Neural progenitor cell (in vitro differentiated cells): ENCODE measurements at places on chromosomes 16 and 17. TPM values are rescaled to one million over a fixed set of nuclear protein-coding genes. Genes with fewer than 3 reads are reported as not detected.
A peak's percentile ranks its signal among the peaks of the same experiment; 100 is the strongest.

- DNase-seq, result no peak
Observed at GRCh38 chr16:86446279-86446678, 64.0 kb upstream of the FOXF1 start.

The HAP1 gene
- 0.45 and 1.7 TPM in 2 replicates for total RNA-seq

- DNase-seq, result no peak
Observed at GRCh38 chr17:39318636-39319035, 82.8 kb downstream of the FBXL20 start.

DNA sequence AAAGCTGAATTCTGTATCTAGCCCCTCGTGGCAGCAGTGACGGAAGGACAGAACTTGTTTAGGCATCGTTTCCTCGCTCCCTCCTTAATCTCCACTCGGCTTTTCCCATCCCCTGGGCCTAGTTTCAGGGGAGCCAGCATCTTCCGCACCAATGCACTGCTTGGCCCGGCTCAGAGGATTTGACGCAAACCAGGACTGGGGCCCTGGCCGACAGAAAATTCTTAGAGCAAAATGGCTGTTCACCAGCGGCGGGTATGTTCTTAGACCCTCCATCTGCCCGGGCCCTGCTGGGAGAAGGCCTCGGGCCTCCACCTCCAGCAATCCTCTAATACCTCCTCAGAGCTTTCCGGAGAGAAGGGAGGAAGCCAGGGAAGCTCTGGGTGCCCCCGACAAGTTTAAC, 54.6 kb downstream of the TBC1D16 start:
- peak; percentile 59 for DNase-seq

The EVPLL gene
- total RNA-seq, result not detected in 2 replicates

GRCh38 chr17:62876673-62877405, 68.7 kb upstream of the MARCHF10 start:
- DNase-seq, result no peak

- DNase-seq, result no peak
Observed at GRCh38 chr16:15897834-15898254, 9.4 kb upstream of the CEP20 start.

DNA sequence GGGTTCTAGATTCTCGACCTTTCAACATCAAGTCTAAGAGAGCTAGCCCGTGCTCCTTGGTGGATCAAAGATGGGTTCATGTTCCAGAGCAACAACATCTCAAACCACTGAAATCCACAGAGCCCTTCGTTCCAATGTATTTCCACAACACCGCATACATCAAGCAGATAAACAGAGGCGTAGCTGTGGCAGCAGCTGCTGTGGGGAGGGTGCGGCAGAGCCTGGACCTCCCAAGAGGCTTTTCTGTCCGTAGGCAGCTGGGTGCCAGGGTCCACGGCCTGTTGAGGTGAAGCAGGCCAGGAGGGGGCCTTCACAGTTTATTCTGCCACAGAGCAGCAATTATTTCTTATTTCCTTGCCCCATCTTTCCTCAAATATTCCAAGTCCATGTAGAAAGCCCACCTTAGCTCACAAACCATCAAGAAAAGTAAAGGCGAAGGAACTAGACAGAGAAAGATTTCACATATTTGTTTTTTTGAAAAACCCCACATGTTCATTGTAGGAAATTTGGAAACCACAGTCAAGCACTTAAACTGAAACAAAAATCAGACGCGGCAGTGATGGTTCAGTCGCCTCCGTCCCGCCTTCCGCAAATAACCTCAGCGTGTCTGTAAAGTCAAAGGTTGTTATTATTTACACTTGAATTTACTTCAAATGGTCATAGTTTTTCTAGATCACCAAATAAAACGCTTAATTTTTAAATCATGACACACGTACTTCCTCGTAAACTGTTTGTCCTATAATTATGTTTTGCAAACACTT, 144.6 kb upstream of the FOXF1 start:
- DNase-seq, result no peak

The NR1D1 gene
- total RNA-seq, result 0.24 and 0.87 TPM in 2 replicates

GRCh38 chr17:17725011-17725751, 43.9 kb downstream of the RAI1 start:
- peak; percentile 84 for DNase-seq

DNA sequence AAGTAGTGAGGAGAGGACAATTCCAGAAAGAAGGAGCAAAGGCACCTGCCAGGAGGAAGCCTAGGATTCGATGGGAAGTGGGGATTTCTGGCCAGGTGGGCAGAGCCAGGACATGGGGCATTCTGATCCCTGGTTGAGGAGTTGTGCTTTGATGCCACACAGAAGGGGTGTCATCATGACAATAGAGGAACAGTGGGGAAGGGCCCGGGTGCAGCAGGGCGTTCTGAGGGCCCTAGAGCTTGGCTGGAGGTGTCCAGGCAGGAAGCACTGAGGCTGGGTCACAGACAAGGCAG, 4.3 kb downstream of the EVPLL start:
- DNase-seq, result no peak

The BAIAP3 gene
- total RNA-seq, result 0.34 and 4.0 TPM in 2 replicates

- DNase-seq, result no peak
Observed at GRCh38 chr16:62700426-62701294, 664.4 kb upstream of the CDH8 start.

DNA sequence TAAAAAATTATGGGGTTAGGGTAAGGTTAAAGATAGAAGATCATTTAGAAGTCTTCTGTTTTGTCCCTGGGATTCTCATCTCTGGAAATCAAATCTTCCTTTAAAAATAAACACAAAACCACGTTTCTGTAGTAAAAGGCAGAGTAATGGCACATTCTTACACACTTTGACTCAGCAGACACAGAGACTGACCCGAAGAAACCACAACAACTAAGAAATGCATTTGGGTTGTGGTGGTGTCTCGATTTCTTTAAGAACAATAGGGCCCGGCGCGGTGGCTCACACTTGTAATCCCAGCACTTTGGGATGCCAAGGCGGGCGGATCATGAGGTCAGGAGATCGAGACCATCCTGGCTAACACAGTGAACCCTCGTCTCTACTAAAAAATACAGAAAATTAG, 54.9 kb upstream of the MYH10 start:
- no peak for DNase-seq

GRCh38 chr17:72671016-72671415, 421.5 kb downstream of the SLC39A11 start:
- no peak for DNase-seq

DNA sequence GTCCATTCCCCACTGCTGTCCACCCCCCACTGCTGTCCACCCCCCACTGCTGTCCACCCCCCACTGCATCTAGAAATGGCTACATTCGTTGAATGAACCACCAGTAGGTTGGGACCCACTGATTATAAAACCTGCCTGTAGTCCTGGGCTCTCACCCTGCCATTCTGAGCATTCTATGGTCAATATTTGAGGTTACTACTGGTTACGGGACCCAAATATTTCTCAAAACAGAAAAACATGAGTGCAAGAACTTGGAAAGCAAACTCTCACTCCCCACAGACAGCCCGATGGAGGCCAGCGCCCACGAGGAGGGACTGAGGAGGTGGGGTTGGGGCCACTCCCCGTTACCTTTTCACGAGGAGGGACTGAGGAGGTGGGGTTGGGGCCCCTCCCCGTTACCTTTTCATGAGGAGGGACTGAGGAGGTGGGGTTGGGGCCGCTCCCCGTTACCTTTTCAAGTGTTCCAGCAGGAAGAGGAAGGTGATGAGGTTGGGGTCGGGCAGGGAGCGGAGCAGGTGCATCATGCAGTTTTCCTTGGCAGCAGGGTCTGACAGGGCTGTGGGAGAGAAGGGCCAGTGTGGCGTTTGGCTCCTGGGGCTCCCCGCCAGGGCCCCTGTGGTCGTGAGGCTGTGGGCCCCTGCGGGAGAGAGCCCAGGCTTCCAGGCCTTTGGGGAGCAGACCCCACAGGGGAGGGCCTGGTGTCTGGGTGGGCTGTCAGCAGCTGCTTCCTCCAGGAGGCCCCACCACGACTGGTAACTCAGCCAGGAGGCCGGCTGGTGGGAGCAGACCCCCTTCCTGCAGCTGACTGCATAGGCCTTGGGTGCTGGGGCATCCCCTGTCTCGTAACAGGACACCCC, 12.5 kb downstream of the TIMM22 start:
- no peak for DNase-seq

- DNase-seq, result no peak
Observed at GRCh38 chr16:85250147-85250463, 137.8 kb upstream of the CIBAR2 start.

The NTN1 gene
- 0.45 and 2.4 TPM in 2 replicates for total RNA-seq

DNA sequence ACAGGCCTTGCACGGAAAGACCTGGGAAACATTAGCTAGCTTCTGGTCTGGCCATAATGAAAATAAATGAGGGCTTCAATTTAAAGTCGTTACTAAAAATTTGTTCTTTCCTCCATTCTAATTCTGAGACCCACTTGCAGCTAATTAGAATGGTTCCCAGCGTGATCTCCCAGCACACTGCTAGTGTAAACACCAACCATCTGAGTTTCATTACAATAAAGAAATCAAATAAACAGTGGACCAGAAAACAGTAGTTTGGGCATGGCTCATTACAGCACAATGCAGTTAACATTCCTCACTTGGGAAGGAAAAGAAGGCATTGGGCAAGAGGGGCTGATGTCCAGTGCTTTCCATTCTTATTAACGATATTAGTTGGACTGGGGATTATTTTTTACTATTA, 410.9 kb upstream of the SOX9 start:
- peak; percentile 17 for DNase-seq

GRCh38 chr17:73933871-73934270, 269.6 kb upstream of the RPL38 start:
- DNase-seq, result no peak

The CDH5 gene
- 0.25 TPM in 1 of 2 replicates, not detected in the other for total RNA-seq

DNA sequence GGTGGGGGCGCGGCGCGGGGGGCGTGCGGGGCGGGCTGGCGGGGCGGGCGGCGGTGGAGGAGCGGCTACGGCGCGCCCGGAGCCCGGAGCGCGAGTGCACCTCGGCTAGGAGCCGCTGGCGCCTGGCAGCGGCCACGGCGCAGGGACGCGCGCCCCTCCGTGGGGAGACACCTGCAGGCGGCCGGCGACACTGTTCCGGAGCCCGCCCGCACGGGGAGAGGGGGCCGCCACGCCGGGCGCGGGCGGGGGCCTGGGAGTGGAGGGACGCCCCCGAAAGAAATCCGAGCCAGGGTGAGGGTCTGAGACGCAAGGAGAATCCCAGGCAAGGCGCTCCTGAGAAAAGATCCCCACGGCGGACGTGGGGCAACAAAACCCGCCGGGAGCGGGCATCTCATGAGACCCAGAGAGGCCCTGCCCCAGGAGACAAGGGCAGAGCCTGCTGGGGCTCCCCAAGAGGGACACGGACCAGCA, at the start of gene GSG1L:
TSS of gene GSG1L (minus strand) at position 124 of the 471 bp plus-strand sequence. CDS start 290 bp downstream, outside the sequence.
- DNase-seq, result peak; percentile 67

DNA sequence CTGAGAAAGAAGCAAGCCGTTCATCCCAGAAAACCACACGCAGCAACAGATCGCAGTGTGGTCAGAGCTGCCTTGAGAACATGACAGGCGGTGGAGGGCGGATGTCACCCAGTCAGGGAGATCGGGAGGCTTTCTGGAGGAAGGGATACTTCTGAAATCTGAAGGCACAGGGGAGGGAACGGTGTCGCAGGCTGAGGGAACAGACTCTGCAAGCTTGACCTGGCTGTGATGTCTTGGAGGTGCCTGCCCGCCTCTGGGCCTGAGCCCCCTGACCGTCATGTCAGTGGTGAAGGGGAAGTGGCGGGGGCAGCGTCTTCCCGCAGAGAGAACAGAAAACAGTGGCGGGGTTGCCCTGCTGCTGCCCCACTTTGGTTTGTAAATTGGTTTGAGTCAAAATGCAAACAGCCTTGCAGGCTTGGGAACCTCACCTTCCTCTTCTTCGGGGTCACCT, 8.1 kb upstream of the ATP2A3 start:
- no peak for DNase-seq

DNA sequence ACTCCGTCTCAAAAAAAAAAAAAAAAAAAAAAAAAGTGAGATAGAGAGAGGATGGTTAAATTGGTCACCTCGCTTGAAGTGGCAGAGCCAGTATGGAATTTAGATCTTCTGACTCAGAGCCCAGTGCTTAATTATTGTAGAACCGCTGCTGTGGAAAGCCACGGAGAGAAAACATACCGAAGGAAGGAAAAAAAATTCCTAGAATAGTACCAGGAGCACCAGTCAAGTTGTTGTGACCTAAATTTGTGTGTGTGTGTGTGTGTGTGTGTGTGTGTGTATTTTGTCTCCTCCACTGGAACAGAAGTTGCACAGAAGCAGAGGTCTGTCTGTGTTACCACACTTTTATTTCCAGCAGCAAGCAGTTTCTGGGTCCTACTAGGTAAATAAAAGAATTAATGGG, 10.6 kb upstream of the NUP85 start:
- DNase-seq, result no peak

DNA sequence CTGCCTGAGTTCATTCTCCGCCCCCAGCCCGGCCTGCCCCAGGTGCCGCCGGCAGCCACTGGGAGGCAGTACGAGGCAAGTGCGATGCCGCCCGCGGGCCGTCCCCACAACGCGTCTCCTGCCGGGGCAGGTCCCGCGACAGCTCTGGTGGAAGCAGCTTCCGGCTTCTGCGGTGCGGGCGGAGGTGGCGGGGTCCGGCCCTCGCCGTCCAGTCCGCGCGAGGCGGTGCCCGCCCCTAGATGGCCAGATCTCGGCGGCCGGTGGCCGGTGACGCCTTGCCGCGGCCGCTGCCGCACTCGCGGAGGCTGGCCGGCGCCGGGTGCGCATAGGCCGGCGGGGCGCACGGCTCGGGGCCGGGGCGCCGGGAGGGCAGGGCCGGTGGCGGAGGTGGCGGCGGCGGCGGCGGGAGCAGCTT, 1.8 kb downstream of the GJD3 start:
- DNase-seq, result peak; percentile 92

DNA sequence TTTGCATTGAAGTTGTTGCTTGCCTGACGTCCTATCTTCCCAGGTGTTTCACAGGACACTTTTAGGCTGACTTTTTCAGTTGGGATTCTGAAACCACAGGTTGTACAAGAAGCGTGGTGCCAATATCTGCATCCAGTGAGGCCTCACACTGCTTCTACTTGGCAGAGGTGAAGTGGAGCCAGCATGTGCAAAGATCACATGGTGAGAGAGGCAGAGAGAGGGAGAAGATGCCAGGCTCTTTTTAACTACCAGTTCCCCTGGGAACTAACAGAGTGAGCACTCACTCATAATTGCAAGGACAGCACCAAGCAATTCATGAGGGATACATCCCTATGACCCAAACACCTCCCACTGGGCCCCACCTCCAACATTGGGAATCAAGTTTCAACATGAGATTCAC, 5.8 kb upstream of the ABCA6 start:
- no peak for DNase-seq

- DNase-seq, result peak; percentile 50
Observed at GRCh38 chr16:12089492-12090150, 113.1 kb downstream of the SNX29 start.

The TBC1D3H gene
- total RNA-seq, result not detected in 2 replicates

GRCh38 chr16:67441907-67442306, 11.0 kb downstream of the HSD11B2 start:
- DNase-seq, result no peak
